ENCODE measurements at places on chromosomes 2 and 18.

DNA sequence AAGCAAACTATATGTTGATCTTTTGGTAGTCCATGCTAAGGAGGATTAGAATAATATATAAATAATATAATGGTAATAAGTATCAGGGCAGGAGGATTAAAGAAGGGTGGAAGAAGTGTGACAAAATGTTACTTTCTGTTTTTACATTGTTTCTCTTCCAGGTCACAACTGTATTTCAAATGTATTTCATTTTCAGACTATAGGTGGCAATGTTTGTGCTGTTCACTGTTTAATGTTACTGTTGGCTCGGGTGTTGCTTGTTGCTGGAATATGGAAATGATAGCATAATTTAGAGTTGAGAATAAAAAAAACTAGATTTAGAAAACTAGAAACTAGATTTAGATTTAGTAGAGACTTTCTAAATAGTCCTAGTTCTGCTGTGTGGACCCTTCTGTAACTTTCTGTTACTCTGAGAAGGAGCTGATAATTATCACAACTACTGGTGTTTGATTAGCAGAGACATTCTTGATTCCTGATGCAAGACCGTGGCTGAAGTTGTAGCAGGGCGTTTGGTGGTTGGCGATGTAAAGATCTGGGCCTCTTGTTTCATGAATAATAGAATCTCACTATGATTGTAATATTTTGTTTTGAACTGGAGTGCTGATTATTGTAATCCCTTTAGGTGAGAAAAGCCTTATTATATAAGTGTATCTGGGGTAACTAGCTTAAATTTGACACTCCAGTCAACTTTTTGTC is 7.9 kb downstream of the NEDD4L start:
- DNase-seq, result no peak

- DNase-seq, result no peak
Observed at GRCh38 chr18:11529081-11529480, 80.3 kb upstream of the SLC35G4 start.

- DNase-seq, result no peak
Observed at GRCh38 chr2:179447839-179448447, 183.3 kb upstream of the SESTD1 start.

DNA sequence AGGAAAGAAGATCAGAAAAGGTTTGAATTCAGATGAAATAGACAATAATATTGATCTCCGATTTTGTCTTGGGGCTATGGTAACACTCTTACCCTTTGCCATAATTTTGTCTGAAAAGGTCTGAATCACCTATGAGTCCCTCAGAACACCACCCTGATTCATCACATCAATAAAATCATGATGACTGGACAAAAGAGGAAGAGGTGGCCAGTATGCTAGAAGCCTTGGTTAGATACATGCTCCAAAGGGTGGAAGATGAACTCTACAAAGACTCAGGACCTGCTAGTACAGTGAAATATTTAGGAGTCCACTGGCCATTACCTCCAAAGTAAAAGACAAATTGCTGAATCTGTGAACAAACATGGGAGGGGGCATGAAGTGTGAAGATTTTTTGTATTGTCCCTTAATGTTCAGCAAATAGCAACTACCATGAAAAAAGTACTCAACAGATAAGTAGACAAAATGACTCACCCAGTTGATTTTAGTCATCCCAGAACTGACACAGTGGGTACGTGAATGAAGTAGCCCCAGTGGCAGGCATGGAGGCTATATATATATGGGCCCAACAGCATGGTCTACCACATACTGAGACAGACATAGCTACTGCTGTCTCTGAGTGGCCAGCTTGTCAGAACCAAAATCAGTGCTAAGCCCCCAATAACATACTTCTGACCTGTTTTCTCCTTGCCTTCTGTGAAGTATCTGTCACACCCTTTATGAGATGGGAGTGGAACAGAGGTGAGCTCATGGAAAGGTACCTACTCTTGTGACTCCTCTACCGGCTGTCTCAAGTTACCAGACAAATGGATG is 36.5 kb upstream of the GLS start:
- peak; percentile 35 for DNase-seq

GRCh38 chr2:207083361-207084110 is 82.2 kb downstream of the KLF7 start:
- no peak for DNase-seq

DNA sequence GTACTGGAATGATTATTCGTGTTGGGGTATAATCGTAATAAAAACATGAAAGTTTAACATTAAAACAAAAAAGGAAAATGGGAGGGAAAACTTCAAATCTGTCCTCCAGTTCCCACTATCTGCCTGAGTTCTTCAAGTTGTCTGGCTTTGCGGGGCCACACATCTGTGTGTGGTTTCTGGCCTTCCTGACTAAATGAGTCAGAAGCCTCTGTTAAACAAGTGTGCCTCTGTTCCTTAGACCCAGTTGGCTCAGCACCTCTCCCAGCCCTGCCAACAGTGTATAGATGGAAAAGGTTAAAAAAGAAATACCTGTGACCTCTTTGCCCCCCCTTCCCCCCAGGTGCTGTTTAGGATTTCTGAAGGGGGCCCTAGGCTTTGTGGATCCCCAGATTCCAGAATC is 30.2 kb downstream of the XDH start:
- no peak for DNase-seq

DNA sequence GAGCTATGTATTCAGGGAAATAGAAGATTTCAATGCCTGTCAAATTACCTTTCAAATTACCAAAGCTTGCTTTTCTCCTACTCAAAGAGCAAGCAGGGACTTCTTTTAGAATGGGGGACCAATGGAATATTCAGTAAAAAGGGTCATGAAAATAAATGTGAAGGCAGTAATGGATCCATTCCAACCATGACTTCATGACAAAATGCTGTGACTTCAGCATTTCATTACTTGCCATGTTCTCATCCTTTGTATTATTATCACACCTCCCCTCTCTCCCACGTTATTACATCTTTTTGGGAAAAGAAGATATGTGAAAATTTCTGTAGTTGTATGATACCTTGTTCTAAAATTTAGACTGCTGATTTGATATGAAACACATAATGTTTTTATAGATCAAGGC is 864.0 kb upstream of the FSHR start:
- DNase-seq, result no peak

GRCh38 chr2:135903650-135904049 is 27.4 kb upstream of the MCM6 start:
- DNase-seq, result no peak

Data from stimulated activated CD4-positive, alpha-beta T cell treated with anti-CD3 and anti-CD28 coated beads, Interleukin-4, amount 100 ng/mL, for 4 hours (primary cell).